ENCODE measurements at places on chromosomes 7 and 10.

GRCh38 chr10:50536617-50537240 is 87.0 kb downstream of the SGMS1 start:
- DNase-seq, result no peak

- no peak for DNase-seq
Observed at GRCh38 chr7:112416127-112416526, 34.1 kb upstream of the IFRD1 start.

DNA sequence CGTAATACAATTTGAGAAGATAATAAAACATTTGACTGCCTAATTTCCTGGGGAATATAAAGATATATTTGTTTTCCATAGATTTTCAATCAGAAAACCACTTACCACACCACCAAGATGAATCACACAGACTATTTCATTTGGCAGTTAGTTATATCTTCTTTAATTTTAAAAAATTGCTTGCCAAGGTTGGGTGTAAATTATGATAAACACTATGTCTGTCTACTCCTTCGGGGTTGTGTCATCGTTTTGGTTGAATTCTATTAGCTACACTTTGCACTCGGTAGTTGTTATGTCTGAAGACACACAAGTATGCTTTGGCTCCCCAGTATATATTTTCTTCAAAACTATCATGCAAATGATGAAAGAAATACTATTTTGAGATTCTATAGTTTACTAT is 594.8 kb upstream of the SEMA3D start:
- no peak for DNase-seq

GRCh38 chr10:123778719-123779517 is 112.7 kb downstream of the CPXM2 start:
- DNase-seq, result no peak

DNA sequence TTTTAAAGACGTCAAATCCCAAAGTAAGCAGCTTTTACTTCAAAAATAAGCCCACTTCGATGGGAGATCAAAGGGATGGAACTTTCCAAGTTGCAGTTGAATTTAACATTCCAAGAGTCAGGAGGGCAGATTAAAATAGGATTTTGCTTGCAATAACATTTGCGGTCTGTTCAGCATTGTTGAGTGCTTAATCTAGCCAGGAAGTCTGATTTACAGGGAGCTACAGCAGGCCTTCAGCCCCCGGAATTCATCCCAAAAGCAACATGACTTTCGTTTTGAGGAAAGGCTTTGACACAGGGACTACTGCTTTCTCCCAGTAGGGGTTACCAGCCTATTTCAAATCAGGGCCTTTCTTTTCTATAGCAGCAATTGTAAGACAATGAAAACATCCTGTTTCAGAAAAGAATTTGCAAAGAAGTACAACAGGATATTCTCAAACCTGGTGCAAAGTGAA is 279.6 kb upstream of the PITRM1 start:
- no peak for DNase-seq

GRCh38 chr10:59303018-59303417 is 59.3 kb downstream of the FAM13C start:
- DNase-seq, result no peak

DNA sequence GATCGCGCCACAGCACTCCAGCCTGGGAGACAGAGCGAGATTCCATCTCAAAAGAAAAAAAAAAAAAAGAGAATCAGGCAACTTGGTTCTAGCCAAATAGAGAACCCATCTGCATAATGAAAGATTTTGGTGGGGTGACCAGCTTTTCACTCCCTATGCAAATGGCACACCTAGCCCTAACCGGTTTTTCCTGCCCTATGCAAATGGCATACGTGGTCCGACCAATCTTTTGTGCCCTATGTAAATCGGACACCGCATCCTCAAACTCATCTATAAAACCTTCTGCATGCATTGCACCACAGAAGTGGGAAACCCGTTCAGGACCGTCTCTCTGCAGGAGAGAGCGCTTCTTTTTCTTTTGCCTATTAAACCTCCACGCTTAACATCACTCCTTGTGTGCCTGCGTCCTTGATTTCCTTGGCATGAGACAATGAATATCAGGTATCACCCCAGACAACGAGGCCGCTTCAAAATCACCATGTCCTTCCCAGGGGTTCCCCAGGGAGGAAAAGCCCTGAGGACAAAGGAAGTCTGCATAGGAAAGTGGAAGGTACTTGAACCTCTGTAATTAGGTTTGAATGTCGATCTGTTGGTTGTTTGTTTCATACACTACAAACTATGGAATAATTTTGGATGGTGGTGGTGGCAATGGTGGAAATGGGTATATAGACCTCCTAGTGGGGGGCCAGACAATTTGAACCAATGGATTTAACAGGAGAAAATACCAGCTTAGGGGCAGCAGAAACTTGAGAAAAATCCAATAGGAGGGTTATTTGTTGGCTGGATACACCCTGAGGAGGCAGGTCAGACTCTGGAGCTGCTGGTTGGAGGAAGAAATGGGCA is 396.2 kb downstream of the TYW1 start:
- DNase-seq, result no peak

- DNase-seq, result no peak
Observed at GRCh38 chr7:132646052-132646451, 69.8 kb upstream of the PLXNA4 start.

DNA sequence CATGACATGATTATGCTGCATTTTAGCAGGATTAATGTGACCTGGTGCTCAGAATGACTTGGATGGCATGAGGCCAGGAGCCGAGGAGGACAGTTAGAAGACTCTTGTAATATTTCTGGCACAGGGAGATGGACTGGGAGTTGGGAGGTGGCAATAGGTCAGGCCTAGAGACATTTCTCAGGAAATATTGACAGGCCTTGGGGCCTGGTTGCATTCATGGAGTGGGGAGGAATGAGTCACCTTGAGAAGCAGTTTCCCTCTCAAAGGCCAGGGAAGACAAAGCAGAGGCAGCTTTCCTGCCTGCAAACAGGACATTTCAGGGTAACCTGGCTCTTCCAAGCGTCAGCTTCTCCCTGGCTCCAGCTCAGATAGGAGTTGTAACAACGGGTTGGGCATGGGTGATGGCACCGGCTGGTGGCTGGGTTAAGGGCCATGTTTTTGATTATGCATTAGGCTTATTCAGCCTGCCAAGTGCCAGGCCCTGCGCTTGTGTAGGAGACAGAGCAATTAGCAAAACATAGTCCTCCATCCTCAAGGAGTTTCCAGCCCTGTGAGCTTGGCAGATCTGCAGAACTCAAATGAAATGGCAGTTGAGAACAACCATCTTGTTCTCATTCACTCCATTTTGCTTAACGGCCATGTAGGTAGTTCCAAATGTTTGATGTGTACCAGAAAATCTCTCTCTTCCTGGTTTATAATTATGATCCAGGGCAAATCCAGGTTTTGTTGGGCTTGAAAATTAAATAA is 38.2 kb downstream of the HK1 start:
- no peak for DNase-seq

DNA sequence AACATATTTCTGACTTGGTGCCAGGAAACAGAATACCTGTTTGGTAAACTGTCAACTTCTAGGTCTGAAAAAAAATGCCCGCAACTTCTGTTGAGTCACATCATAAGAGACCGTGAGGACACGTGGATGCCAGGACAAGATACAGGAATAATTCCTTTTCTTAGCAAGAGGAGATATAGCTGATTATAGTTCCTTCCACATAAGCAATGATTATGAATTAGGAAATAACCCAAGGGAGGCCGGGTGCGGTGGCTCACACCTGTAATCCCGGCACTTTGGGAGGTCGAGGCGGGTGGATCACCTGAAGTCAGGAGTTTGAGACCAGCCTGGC is 75.2 kb downstream of the CDC123 start:
- DNase-seq, result no peak

DNA sequence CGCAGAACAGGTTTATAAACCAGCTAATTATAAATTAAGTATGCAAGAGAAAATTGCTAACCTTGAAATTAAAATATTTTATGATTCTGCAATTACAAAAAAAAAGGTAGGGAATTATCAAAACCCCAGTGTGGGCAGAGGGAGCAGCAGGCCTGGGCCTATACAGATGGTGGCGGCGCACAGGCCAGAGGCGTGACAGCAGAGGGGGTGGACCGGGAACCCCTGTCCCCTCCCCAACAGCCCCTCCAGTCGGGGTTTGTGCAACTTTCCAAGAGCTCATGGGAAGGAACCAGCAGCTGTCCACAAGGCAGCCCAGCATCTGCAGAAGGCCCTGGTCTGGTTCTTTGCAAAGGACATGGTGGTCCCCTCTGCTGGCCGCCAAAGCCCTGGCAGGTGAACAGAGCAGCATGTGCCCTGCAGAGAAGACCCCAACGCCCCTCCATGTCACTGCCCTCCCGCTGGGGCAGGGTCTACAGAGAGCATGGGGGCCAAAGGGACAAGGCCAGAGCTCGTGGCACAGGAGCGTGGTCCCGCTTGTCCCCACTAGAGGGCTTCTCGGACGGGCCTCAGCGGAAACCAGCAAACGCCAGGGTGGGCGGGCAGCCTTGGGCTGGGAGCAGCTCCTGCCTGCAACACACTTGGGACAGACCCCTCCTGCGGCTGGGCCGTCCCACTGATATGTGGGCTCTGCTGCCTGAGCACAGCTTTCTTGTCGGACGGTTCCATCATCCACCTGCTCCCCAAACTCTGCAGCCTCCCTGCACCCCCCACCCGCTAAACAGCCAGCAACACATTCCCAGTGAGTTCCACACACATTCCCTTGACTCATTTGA is 75.1 kb downstream of the EBF3 start:
- no peak for DNase-seq

DNA sequence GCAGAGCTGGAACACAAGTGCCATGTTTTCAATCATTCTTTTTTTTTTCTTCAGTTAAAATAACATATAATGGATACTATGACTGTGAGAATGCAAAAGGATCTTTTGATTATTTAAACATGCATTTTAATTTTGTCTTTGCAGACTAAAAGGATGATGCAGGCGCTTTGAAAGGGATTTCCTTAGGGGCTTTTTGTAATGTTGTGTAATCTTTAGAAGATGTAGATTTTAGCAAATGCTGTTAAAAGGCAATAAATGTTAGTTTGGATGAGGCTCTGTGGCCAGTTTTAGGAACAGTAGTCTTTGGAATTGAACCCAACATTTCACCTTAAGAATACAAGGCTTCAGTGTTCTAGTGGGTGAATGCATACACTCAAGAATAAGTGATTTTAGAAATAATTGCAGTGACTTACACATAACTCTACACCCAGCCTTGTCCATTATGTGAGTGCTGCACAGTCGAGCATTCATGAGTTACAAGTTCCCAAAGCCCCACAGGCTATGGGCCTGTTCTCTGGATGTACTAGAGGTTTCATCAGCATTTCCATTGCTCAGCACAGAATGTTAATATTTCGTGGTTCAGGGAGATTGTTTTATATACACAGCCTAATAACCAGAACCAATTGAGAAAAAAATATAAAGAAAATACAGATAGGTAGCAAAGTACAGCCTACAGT is 11.6 kb downstream of the PAPSS2 start:
- no peak for DNase-seq

- no peak for DNase-seq
Observed at GRCh38 chr7:45863715-45864114, 9.2 kb downstream of the CCDC201 start.

GRCh38 chr10:50552771-50553535 is 70.8 kb downstream of the SGMS1 start:
- DNase-seq, result no peak

DNA sequence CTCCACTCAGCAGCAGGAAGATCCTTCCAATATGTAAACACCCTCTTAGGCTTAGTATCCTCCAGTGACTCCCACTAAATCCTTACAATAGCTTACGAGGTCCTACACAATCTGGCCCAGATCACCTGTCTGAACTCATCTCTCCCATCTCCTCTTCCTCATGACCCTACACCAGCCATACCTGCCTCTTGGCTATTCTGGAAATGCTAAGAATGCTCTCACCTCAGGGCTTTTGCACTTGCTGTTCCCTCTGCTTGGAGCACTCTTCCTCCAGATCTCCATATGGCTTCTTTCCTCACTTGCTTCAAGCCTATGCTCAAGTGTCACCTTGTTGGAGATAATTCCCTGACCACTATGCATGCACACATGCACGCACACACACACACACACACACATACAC is 50.8 kb upstream of the FRMD4A start:
- DNase-seq, result no peak

GRCh38 chr7:47446871-47447466 is 134.9 kb downstream of the TNS3 start:
- no peak for DNase-seq

- DNase-seq, result no peak
Observed at GRCh38 chr7:132537456-132538145, 38.7 kb downstream of the PLXNA4 start.

DNA sequence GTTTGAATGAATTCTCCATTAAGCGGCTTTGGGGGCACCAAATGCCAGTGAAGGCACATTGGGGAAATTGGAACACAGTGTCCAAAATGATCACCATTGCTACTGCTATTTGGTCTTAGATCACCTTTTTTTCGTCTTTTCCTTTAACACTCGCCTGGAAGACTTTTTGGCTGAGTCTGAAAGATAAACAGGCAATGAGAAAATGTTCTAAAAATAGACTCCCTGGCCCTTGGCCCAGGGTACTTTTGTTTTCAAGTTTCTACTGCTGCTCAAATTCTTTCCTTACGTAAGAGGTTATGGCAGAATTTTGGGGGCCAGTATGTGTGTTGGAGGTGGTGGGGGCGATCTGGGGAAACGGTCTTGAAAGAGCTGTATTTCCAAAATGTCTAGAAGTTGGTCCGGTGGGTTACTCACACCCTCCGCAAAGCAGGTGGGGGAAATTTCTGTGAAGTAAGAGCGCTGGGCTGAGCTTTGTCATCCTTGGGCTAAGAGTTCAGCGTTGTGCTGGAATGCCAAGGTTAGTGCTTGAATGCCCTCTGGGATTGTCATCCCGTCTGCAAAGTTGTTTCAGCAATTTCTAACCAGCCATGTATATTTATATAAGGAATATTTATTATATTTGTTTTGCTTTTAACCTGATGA is 1.3 kb upstream of the ITPRIP start:
- no peak for DNase-seq

- DNase-seq, result no peak
Observed at GRCh38 chr7:17234030-17234397, 64.4 kb upstream of the AHR start.

DNA sequence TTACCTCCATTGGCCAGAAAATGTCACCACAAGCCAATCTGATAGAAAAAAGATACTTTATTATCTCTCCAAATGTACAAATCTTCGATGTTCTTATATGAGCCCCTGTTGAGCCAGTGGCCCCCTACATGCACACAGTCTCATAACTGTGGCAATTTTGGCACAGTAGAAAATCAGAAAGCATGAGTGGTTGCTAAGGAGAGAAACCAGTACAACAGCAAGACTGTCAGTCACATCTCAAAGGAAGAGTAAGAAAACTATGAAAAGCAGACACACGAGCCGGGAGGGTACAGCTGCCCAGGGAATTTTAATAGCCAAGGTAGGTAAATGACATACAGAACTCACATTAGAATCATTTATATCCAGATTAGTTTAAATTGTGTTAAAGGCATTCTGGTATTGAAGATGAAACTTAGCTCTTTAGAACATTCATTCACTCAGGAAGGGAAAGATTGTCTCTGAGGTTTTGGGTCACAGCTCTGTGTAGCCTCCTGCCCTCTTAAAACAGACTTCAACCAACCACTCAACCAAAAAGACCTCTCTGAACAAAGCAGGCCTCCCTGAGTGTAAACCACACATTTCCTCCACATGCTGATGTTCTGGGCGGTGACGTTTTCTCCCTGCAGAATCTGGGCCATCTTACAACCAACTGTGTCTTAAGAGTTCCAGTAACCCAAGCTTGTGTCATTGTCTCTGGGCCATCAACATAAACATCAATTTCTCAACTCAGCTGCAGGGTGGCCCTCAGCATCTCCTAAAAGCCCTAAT is 80.8 kb upstream of the ADAM12 start:
- no peak for DNase-seq

- DNase-seq, result no peak
Observed at GRCh38 chr10:30988831-30989435, 42.7 kb downstream of the ZNF438 start.

All from esophagus squamous epithelium (tissue), 5 donors.